ENCODE measurements at places on chromosomes 12 and 14.
A peak's percentile ranks its signal among the peaks of the same experiment; 100 is the strongest.

GRCh38 chr12:57276935-57277563 lies 26.1 kb upstream of the STAC3 start:
- peak; percentile 56 for DNase-seq

GRCh38 chr12:129619271-129619670 lies 284.6 kb downstream of the TMEM132D start:
- no peak for DNase-seq

- no peak for DNase-seq
These were observed 22.0 kb downstream of the GALC start for GRCh38 chr14:87971010-87971409.

DNA sequence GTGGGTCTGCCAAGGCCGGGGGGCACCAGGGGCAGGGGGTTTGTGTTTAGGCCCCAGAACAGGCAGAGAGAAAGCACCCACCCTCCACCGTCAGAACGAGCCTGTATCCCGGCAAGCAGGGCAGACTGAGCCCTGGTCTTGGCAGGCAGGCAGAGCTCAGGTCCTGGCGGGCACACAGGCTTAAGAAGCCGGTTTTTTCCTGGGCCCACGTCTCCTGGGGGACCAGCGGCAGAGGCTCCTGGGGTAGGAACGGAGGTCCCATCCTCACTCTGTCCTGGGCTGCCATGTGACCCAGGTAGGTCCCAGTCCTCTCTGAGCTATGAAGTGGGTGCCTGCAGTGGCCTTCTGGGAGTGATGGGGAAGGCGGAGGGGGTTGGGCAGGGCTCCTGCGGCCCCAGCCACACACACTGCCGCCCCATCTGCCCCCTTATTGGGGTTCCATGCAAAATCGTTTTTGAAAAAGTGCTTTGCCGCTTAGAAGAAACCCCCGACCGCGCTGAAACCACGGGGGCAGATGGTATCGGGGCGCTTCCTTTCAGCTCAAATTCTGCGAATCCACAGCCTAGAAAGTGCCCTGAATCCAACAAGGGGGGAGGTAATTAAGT lies 24.2 kb downstream of the SH2B3 start:
- DNase-seq = no peak

DNA sequence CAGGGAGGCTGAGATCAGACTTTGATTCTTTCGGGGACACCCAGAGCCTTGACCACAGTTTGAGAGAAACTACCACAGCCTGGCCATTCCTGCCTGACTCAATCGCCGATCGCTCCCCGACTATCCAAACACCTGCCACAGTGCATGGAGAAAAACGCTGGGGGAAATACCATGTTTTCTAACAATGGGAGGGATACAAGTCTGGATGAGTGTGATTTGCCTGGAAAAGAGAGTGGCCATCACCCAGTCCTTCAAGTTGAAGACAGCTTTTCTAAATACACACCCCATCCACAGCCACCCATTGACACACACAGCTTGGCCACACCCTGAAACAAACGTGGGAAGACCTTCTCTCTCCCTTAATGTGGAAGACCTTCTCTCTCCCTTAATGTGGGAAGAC lies 6.7 kb upstream of the VASH1 start:
- no peak for DNase-seq

- DNase-seq = peak; percentile 78
These were observed 139.7 kb downstream of the SLCO1B3 start for GRCh38 chr12:20950248-20950647.

GRCh38 chr12:104605685-104606084 lies 148.9 kb downstream of the CHST11 start:
- peak; percentile 72 for DNase-seq

DNA sequence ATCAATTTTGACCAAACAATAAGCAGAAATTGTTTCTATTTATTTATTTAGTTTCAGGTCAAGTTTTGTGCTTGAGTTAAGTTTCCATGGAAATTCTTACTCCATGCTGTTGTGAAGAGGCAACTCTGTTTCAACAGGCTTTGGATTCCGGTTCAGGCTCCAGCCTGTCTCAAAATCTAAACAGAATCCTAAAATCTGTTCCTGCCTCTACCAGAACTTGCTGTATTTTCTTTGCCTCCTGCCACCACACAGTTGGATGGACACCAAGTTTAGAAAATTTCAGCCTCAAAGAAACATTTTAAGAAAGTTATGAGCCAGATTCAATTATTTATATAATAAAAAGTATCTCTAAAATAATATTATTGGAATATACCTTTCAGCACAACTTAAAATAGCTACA lies 330.9 kb downstream of the FOXG1 start:
- no peak for DNase-seq

GRCh38 chr14:29926701-29927375 lies 809 bp downstream of the PRKD1 start:
- DNase-seq = no peak

DNA sequence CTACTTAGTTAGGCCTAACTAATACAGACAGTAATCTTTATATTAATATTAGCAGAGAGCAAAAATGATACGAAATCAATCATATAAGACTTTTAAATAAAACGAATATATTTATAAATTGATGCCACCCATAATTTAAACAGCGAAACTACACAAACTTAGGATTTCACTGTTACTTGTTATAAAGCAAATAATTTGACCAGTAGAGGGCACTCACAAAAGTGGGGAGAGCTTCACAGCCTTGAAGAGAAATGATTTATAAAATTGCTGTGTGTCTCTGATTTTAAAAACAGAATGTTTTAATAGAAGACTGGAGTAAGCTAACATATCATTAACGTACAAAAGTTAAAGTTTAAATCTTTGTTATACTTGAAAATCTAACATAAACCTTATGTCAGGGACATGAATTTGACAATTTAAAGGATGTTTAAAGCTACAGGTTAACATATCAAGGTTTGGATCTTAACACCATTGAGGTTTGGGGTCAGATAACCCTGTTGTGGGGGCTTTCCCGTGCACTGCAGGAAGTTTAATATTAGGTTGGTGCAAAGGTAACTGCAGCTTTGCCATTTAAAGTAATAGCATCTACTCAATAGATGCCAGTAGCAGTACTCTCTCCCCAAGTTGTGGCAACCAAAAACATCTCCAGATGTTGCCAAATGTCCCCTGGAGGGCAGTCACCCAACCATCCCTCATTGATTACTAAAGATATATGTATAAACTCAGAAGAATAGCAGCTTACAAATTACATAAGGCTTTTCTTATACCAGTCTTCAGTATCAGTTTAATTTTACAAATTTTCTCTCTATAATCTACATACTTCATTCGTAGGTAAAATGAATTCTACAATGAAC lies 9.3 kb downstream of the KRAS start:
- DNase-seq = peak; percentile 74

DNA sequence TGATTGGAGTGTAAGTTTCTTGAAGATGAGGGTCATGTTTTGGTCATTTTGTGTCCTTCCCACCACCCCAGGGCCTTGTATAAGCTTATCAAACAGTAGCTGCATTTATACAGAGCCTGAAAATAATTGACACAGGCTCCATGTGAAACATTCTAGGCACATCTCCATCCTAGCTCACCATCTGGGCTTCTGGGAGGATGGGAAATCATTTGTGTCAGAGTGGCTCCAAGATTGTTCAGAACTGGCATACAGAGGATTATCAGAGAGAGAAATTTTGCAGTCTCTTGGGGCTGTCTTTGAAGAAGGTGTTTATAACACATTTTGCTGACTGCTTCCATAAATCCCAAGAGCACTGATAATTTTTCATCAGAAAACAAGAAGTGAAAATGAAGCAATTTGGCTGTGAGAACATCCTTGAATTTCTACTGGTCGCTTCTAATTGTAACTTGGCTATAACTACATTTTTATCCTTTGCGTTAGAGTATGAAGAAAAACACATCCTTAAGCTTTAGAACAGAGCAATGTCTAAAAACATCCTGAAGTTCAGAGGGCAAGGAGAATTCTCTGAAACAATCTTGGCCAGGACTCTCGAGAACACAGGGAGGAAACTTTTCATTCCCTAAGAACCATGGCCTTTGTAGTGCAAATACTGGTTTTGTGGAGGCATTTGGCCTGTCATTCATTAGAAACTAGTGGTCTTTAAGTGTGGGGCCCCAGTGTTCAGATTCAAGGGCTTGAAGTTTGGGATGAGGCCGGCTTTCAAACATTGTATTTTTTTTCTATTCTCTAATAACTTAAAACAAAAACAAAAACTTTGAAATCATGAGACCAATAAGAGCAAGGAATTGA lies 151.1 kb downstream of the DACT1 start:
- DNase-seq = no peak

- DNase-seq = no peak
These were observed 43.5 kb upstream of the PTPRQ start for GRCh38 chr12:80400571-80400991.

DNA sequence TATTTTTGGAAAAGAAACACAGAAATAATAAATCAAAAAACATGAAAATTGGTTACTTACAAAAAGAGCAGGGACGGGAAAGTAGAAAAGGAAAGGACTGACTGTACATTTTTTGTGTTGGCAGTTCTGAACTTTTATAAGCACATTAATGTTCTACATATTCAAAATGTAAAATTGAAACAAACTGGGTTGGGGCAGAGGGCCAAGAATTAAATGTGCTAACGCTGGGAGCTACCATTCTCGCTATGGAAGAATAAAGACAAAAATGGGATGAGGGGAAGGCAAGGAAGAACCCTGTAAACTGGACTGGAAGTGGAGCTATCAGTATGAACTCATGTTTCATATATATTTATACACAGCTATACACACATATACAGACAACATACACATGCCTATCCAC lies 24.5 kb downstream of the ATP2B1 start:
- DNase-seq = no peak

- peak; percentile 98 for DNase-seq
These were observed 395 bp upstream of the BRI3BP start for GRCh38 chr12:124992874-124993625.

GRCh38 chr12:64890873-64891468 lies 66.5 kb downstream of the TBC1D30 start:
- peak; percentile 72 for DNase-seq

GRCh38 chr12:114952573-114953271 lies 268.7 kb upstream of the TBX3 start:
- no peak for DNase-seq

DNA sequence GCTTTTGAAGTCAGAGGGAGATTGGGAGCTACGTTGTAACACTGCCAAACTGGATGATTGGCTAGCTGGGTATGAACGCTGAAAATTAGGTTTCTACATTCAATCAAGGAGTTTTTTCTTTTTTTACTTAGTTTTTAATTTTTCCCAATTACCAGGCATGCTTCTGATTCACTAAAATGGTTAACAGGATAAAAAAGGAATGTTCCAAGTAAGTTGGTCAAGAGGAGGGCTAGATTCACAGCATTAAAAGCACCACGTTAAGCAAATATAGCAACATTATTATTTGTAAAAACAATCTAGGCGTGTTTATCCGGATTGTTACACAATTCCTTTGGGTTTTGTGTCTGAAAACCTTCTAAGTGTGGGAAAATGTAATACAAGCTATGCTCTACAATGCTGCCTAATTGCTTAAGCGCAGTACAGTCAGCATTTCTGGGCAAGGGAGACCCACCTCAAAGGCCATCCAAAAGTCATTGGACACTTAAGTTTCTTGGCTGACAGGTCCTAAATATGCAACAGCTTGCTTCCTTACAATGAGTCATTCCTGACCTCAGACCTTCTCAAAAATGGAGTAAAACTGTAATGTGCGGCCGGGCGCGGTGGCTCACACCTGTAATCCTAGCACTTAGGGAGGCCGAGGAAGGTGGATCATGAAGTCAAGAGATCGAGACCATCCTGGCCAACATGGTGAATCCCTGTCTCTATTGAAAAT lies 1.2 kb downstream of the RPLP0 start:
- DNase-seq = peak; percentile 64

DNA sequence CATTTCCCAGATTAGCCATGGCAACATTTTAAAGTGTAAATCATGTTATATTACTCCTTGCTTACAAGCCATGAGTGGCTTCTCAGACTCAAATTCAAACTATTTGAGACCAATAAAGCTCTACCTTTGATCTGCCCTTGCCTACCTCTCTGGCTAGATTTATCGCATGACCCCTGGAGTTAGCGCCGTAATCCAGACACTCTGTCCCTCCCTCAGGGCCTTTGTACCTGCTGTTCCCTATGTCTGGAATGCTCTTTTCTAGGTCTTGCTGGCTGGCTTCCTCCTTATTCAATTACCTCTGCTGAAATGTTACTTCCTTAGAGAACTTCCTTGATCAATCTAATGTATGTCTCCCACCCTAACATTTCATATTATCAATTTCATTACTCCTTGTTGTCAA lies 16.3 kb downstream of the SIX4 start:
- no peak for DNase-seq

DNA sequence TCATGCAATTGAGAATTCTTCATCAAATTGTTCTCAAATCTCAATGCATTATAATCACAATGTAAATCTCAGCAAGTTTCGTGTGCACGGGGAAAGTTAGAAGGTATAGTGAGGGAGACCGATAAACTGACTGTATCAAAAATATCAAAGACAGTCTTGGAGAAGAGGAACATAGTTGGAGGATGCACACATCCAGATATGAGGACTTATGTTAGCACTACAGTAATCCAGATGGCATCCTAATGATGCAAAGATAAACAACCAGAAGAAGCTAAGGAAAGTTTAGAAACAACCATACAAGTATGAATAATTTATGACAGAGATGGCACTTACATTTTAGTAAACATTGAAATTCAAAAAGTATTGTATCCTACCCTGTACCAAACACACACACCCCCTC lies 760.1 kb downstream of the RPS29 start:
- no peak for DNase-seq

DNA sequence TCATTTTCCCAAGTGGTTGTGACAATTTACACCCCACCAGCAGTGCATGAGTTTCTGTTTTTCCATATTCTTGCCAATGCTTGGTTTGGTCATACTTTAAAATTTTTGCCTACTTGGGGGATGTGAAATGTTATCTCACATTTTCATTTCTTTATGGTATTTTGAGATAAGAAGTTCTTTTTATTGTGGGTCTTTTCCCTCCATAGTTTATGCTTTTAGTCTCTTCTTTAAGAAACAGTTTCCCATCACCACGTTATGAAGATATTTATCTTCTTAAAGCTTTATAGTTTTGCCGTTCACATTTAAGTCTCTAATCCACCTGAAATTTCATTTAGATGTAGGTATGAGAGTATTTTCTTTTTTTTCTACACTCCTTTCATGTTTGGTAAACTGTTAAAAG lies 95.7 kb downstream of the PPM1A start:
- DNase-seq = no peak

DNA sequence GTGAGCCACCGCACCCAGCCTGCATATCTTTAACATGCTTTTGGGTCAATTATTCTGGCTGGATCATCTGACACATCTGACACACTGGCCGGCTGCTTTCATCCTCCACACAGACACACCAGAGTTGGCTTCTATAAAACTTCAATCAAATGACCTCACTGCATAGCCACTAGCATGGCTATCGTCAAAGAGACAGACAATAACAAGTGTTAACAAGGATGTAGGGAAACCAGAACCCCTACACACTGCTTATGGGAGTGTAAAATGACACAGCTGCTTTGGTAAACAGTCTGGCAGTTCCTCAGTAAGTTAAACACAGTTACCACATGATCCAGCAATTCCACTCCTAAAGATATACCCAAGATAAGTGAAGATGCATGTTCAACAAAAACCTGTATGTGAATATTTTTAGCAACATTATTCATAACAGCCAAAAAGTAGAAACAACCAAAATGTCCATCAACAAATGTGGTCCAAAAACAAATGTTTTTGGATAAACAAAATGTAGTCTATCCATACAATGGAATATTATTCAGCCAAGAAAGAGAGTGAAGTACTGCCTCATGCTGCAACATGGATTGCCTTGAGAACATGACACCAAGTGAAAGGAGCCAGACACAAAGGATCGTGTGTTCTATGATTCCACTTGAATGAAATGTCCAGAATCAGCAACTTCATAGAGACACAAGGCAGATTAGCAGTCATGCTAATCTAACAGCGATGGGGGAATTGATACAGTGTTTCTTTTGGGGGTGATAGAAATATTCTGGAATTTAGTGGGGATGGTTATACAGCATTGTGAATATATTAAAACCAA lies 10.1 kb downstream of the KDM2B start:
- DNase-seq = no peak
